Fibroblast of villous mesenchyme (primary cell): ENCODE measurements at places on chromosomes 7 and 10.

DNA sequence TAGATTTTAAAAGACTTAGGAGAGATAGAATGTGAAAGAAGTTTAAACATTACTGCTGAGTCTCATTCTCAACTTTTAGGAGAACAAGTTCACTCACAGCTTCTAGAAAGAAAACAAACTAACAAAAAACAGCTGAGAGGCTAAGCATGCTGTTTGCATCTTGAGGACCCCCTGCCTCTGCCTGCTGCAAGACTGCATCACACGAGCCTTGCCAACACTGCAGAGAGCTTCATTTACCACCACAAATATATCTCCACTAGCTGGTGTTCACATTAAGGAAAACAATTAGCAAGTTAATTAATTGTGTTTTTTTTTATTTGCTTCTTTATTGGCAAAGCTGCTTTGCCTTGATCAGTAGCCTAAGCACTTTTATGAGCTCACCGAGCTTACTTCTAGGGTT is 336.6 kb upstream of the KIAA1217 start:
- DNase-seq, result no peak

DNA sequence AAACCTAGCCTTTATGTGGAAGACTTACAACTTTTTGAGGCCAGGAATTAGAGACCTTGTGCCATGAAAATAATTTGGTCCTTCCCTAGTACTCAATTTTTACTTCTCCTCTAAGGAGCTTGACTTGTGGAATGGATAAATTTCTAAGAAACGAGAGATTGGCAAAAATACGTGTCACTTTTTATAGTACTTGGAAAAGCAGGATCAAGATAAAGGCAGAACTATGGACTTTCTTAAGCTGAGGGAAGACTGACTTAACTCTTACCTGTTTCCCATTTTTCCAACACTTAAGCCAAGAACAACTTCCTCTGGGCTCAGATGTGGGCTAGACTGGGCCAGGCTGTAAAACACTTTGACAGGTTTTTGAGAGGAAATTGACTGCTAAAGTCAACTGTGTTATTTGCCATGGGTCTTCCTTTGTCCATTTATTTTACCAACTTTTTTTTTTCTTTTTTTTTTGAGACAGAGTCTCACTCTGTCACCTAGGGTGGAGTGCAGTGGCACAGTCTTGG is 2.0 kb upstream of the WBP1L start:
- no peak for DNase-seq

- DNase-seq, result no peak
Measured at GRCh38 chr10:35835545-35835944, 193.4 kb upstream of the FZD8 start.

GRCh38 chr7:83161186-83161585 is 1.5 kb downstream of the PCLO start:
- DNase-seq, result no peak
